Stimulated activated CD8-positive, alpha-beta memory T cell treated with anti-CD3 and anti-CD28 coated beads, Interleukin-7, amount 100 ng/mL, for 48 hours (primary cell): ENCODE measurements at places on chromosomes 3 and 15.

DNA sequence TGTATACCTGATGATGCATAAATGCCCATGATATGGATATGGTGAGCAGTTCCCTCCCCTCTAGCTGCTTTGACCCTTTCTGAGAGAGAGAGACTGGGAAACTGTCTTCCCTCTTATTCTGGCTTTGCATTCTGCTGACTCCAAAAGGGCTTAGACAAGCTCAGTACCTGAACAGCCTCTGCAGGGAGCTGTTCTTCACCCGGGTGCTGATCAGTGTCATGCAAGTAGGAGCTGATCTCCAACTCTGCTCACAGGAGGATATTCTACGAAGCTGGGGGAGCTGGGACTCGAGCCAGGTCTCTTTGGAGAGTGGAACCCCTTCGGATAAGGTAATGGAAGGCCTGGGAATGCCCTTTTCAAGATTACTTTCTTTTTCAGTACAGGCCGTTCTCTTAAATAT lies 237.1 kb downstream of the RYR3 start:
- no peak for DNase-seq

DNA sequence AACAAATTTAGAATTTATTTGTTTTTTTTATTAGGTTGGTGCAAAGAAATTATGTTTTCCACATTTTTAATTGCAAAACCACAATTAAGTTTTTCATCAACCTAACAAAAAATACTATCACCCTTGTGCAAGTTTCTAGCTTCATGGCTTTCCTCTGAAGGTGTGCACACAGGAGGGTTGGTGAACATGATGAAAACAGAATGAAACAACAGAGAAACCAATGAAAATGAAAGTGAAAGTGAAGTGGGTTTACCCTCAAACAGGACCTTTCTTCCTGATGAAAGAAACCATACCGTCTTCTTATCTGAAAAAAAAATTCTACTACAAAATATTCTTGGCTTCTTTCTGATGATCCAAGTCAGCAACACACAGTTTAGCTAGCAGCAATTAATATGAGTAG lies 71.9 kb upstream of the FEZF2 start:
- no peak for DNase-seq

DNA sequence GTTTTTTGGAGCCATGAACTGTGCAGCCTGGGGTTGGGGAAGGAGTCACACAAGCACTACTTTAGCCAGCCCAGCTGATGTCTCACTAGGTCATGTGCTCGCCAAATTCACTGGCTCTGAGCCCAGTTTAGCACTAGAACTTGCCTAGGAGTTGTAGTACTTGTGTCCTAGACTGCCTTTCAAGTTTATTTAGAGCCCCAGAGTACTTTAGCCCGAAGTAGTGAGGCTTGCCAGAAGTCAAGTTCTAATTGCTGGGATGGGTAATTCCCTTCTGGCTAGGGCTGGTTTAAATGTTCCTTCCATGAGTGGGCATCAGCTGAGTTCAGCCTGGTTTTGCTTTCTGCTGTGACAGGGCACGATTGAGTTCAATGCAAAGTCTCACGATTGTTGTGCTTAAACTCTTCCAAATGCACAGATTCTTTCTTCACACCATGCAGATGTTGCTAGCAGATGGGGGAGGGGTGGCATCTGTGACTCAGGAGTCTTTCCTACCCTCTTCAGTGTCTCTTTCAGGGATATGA lies 228.2 kb upstream of the ZPLD1 start:
- DNase-seq = no peak

- DNase-seq = no peak
Observed at GRCh38 chr3:128683957-128684356, 33.3 kb upstream of the RPN1 start.

- no peak for DNase-seq
Observed at GRCh38 chr3:122469659-122470058, 45.1 kb downstream of the KPNA1 start.

DNA sequence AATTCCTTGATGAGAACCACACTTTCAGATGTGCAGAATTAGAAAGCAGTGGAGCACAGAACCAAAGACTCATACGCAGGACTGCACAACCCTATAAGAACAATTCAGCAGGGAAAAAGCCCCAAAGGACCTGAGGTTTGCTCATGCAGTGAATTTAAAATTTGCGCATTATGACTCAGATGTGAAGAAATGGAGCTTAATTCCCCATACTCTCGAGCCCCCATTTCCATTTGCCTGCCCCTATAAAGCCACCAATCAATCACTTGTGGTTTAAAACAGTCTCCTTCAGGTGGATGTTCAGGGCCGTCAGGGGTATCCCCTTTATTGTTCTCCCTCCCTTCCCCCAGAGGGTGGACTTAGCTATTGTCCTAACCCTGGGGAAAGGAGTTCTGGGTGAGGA lies 221.2 kb downstream of the IGSF11 start:
- no peak for DNase-seq

- DNase-seq = no peak
Observed at GRCh38 chr3:66272016-66272415, 51.2 kb downstream of the SLC25A26 start.

- DNase-seq = no peak
Observed at GRCh38 chr15:99098426-99098825, 6.5 kb upstream of the SYNM start.

DNA sequence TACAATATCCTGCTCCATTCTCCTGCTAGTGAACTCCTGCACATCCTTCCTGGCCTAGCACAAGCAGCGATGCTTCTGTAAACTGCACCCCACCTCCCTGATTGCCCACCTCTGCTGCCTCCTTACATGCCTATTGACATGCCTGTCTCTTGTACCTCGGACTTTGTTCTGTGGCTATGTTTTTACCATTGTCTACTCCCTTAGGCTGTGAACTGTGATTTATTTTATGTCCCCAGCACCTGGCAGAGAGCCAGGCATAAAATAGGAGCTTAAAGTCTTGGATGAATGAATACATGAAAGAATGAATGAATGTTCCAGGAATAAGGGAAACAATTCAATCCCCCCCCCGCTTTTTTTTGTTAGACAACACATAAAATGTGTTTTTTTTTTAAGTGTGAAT lies 210.0 kb downstream of the MYRIP start:
- no peak for DNase-seq

GRCh38 chr3:3631114-3631513 lies 168.1 kb upstream of the LRRN1 start:
- DNase-seq = no peak

- DNase-seq = no peak
Observed at GRCh38 chr3:70556056-70556455, 243.6 kb upstream of the MDFIC2 start.

DNA sequence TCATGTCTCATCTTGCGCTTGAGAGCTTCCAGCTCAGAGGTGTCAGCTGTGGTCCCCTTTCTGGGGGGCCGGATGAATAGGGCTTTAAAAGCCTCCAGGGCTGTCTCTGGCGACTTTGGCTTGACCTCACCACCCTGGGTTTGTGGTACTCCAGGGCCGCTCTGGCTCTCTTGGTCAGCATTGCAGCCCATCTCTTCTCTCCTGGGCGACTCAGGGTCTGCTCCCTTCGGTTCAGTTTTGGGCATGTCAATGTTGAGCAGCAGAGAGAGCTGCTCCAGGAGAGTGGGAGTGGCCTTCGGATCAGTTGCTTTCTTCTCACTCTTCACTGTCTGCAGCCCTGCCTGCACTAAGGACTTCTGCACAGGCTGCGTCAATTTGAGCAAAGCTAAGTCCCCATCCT lies 127.9 kb downstream of the FMN1 start:
- no peak for DNase-seq

- DNase-seq = no peak
Observed at GRCh38 chr3:187831125-187832051, 86.1 kb upstream of the BCL6 start.

DNA sequence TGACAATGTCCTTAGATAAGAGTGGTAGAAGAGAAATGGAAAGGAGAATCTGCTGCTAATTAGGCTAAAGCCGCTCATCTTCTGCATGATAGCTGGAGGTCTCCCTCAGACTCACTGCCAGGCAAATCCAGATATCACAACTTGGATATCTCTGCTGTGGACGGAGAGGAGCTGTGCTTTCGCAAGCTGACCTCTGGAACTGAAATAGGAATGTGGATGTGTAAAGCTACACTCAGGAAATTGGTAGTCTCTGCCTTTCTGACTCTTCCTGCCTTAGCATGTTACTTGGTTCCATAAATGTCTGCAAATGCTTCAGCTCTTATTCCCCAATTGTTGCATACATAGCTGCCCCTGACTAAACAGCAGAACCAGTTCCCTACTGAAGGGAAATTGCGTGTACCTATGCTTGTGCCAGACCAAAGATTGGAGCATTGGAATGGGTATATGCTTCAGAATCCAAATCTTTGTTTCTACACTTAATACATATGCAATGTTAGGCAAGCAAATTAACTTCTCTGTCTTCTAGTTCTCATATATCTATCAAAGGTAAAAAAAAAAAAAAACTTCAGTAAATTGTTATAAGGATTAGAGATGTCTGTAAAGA lies 74.7 kb upstream of the ROBO2 start:
- DNase-seq = no peak

DNA sequence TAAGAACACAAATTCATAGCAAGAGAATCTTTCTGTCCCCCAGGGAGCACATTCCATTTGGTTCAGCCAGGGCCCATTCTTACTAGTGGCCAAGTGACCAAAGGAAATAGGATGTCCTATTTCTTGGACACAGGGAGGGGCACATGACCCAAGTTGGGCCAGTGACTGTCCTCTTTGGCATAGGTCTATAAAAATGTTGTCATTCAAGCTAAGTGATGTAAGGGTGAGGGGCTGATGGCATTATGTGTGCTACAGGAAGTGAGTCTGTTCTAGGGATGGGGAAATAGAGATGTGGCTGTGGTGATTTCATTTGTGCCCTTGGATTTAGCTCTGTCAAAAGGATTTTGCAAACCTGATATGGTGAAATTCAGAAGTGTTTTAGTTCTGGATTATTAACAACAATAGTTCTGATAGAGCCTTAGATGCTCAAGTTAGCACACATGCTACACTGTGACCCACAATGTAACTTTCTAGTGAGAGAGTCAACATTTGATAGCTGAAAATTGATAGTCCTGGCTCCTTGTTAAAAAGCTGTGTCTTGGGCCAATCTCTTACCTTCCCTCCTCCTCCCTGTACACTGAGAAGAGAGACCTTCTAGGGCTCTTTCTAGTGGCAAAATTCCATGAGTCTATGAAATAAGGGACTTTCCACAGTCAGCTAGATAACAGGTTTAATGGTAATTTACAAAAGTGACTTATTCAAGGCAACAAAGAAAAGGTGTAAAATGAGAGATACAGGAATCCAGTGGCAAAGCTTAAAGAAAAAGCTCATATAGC lies 117.2 kb downstream of the THRB start:
- DNase-seq = no peak

DNA sequence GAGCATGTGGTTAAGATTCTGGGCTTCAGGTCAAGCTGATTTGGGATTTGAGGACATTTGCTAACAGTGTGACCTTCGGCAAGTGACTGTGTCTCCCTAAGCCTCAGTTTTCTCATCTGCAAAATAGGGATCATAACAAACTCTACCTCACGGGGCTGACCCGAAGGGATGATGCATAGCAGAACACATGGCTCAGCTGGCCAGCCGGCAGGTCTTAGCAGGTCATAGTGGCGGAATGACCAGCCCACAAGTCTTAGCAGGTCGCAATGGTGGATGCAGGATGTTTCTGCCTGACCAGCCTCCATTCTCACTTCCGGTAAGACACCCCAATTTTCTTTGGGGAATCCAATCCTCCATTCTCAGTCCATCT lies 63.3 kb downstream of the IQSEC1 start:
- no peak for DNase-seq

DNA sequence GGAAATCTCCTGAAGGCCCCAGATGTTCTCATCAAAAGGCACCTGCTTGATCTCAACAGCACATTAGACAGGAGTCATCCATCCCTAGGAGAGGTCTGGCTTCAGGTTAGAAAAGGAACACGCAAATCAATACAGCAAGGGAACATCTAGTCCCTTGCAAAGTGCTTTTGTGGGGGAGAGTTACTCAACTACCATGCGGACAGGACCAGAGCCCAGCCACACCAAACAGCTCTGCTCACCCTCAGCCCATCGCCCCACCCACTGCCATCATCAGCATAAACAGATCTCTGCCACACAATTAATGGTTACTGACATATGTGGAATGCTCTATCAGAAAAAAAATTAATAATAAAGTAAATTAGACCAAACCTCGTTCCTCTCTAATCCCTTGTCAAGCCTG lies 85.6 kb downstream of the MYLK start:
- no peak for DNase-seq

- DNase-seq = peak; percentile 67
Observed at GRCh38 chr15:60798821-60799220, 319.9 kb upstream of the ICE2 start.

- no peak for DNase-seq
Observed at GRCh38 chr15:48974882-48975281, 11.2 kb upstream of the SHC4 start.

DNA sequence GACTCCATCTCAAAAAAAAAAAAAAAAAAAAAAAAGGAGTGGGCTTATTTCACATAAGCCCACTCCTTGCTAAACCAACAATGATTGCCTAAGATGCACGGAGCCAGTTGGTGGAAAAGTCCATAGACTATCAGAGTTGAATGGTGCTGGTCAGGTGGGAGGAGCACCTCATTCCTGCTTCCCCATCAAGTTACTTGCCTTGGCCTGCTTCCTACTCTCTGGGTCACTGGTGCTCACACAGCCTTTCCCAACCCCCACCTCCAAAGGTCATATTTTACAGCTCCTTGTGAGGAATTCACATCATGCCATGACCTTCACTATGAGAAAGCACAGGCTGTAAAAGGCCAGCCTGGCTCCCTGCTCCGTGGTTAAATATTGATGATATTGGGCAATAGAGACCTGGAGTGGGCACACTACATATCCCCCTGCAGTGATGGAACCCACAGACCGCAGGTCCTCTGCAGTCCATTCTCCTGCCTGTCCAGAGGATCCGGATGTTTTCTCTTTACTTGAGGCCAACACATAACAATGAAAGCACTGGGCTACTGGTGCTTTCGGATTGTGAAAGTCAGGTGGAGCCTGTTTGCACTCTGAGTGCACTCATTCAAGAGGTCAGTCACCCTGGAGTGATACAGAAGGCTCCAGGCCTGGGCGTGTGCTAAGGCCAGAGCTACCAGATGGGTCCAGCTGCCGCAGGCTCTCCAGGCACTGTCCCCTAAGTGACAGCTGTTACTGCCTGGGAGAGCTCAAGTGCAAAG lies at the start of gene SLC51B:
TSS of gene SLC51B (plus strand) at position 664 of the 758 bp plus-strand sequence. CDS start 4,618 bp downstream, outside the sequence.
- no peak for DNase-seq

DNA sequence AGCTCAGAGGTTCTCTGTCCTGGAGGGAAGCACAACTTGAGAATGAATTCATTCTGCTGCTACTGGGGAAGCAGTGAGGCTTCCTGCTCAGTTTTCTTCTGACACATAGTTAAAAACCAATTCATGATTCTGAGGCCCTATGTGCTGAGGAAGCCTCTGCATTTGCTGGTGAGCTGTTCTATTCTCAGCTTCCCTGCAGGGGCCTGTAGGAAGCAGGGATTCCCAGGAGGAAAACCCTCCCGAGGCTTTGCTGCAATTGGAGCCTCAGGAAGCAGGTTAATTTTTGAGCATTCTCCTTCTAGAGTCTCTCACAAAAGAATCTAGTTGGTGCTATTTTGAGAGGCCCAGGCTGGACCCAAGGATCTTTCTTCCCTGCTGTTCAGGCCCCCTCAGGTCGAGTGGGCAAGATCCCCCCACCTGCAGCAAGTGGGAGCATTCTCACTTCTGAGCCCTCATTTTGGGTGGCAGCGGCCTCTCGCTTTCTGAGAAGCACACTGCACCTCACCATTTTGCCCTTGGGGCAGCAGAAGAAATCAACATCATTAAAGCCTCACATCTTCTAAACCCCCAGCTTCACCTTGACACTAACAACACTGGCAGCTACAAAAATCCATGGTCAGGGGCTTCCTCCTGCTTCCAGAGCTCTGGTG lies 197.5 kb upstream of the TSC22D2 start:
- no peak for DNase-seq
